Kidney (tissue), 22 donors: ENCODE measurements at places on chromosomes 12 and 14. TPM values are rescaled to one million over a fixed set of nuclear protein-coding genes. Genes with fewer than 3 reads are reported as not detected.

- DNase-seq, result no peak
- peaks cover 12% of the 10 kb centered on the region for H3K27me3 ChIP-seq
- H3K4me1 ChIP-seq, result no peaks in the 10 kb centered on the region
- H3K27ac ChIP-seq, result no peak overlapping the region
Observed at GRCh38 chr14:55243386-55243785, 27.8 kb upstream of the FBXO34 start.

DNA sequence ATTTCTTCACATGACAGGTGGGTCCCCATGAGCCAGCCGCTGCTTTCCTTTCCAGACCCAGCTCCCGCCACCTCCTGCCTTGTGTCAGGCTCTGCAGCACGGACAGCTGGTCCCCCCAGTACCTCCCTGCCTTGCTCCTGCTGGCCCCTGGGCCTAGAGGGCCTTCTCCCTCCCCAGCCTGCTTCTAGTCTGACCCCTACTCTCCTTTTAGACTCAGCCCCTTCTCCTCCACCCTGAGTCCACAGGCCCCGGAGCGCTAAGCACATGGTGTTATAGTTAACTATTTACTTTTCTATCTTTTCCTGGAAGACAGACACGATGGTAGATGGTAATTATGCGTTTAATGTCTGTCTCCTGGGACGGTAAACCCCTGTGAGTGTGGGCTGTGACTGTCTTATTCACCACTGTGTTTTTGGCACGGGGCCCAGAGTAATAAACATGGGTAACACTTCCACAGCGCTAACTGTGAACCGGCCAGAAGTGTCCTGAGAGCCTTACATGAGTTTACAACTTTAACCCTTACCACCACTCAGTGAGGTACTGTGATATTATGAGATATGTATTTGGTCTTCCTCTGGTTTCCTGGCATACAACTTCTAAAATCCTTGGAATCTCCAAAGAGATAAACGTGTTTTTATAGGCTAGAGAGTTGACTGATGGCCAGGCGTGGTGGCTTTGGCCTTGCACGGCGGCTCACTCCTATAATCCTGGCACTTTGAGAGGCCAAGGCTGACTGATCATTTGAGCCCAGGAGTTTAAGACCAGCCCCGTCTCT is 41.2 kb downstream of the DGLUCY start:
- peaks cover 7% of the 10 kb centered on the region for H3K4me1 ChIP-seq
- H3K27me3 ChIP-seq, result no peaks in the 10 kb centered on the region
- H3K36me3 ChIP-seq, result peaks cover 10% of the 10 kb centered on the region
- no peak overlapping the region for H3K4me3 ChIP-seq

DNA sequence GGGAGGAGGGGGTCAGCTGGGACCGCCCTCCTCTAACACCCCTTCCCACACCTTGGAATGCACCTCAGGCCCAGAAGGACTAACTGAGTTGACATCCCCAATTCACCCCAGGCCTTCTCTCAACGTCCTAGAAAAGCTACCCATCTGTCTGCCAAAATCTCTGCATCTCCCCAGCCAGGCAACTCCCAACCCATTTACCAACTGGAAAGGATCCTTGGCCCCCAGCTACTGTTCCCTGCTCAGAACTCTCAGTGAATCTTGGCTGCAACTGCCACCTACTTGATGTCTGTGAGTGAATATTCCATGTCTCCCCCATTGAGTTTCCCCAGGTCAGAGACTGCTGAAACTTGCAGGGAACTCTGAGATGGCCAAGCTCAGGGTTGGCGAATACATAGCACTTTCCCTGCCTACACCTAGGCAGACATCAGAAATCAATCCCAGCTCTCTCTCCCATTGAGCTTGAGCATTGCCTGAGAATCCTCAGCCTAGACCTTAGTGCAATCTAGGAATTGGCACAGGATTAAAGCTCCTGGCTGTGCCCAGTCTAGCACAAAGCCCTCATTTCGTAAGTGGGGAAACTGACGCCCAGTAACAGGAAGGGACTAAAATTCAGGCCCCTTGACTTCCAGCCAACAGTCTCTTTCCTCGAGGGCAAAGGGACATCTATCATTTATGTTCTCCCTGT is 71.9 kb upstream of the NCOR2 start:
- H3K27ac ChIP-seq, result no peak overlapping the region
- H3K27me3 ChIP-seq, result no peaks in the 10 kb centered on the region
- no peak overlapping the region for H3K4me3 ChIP-seq
- DNase-seq, result no peak
- no peaks in the 10 kb centered on the region for H3K36me3 ChIP-seq

DNA sequence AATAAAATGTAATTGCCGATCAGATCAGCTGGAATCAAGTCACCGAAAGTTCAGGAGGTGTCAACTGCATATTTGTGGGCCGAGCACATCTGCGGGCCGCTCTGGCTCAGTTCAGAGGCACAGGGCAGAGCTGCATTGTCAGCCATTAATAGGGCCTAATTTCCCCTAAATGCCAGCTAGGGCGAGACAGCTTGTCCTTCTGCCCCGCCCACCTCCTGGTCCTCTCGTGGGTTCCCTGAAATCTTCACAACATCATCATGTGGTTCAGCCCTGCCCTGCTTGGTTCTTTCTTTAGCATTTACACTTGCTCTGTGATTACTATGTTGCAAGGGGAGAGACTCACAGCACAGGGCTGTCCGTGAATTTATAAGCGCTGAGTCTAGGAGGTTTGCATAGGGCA is 148.9 kb downstream of the CHST11 start:
- no peak overlapping the region for H3K27ac ChIP-seq
- H3K36me3 ChIP-seq, result no peaks in the 10 kb centered on the region
- DNase-seq, result no peak
- H3K4me1 ChIP-seq, result peaks cover 4% of the 10 kb centered on the region
- no peaks in the 10 kb centered on the region for H3K27me3 ChIP-seq
- no peak overlapping the region for H3K4me3 ChIP-seq

- H3K36me3 ChIP-seq, result no peaks in the 10 kb centered on the region
- peaks cover 8% of the 10 kb centered on the region for H3K4me1 ChIP-seq
- peak; percentile 74 for DNase-seq
- no peak within 1 kb of the TSS for H3K4me3 ChIP-seq
- no peaks in the 10 kb centered on the region for H3K27me3 ChIP-seq
Observed at GRCh38 chr14:23118506-23119362, at the start of gene CEBPE. Gene CEBPE (minus strand): TSS chr14:23119255. CDS start chr14:23119091, 164 bp downstream.

DNA sequence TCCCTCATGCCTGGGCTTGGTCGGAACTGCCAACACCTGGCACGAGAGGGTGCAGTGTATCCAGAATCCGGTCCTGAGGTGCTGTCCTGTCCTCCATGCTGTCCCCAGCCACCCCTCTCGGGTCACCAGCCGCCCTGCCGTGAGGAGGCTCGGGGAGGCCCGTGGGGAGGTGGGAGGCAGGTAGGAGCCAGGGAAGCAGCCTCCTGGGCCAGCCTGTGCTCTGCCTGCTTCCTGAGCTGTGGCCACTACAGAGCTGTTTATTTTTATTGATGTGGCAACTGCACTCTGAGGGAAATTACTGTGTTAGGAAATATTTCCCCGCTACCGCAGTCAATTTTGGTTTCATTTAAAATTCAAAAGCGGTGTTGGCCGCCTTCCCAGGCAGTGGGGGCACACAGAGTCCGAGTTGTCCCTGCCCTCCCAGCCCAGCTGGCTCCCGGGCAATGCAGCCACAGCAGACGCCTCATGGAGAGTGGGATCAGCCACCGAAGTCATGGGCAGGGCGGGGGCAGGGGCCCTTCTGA is 18.3 kb downstream of the NOC4L start:
- H3K36me3 ChIP-seq, result peaks cover 5% of the 10 kb centered on the region
- peaks cover 3% of the 10 kb centered on the region for H3K27me3 ChIP-seq
- no peak overlapping the region for H3K4me3 ChIP-seq
- peak; percentile 56 for DNase-seq
- H3K4me1 ChIP-seq, result no peaks in the 10 kb centered on the region

- no peaks in the 10 kb centered on the region for H3K27me3 ChIP-seq
- H3K27ac ChIP-seq, result no peak overlapping the region
- no peak for DNase-seq
Observed at GRCh38 chr14:101039755-101040138, 136.2 kb upstream of the RTL1 start.

DNA sequence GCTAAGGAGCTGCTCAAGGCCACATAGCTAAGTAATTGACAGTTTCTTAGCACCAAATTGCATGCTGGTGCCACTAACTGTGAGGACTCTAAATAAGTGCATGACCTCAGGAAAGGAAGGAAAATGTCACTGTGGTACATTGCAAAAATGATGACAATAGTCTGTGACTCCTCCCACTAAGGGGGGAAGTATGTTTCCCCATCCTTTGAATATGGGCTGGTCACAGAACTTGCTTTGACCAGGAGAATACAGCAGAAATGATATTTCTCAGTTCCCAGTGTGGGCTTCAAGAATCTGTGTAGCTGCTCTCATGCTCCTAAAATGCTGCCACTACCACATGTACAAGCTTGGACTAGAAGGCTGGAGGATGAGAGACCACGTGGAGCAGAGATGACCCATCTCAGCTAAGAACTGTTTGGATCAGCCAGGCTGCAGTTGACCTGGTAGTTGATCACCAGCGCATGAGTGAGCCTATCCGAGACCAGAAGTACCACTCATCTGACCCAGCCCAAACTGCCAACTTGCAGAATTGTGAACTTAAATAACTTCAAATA is 42.2 kb upstream of the NOS1 start:
- no peak overlapping the region for H3K4me3 ChIP-seq
- H3K27ac ChIP-seq, result no peak overlapping the region
- no peaks in the 10 kb centered on the region for H3K27me3 ChIP-seq
- H3K36me3 ChIP-seq, result no peaks in the 10 kb centered on the region
- DNase-seq, result no peak

DNA sequence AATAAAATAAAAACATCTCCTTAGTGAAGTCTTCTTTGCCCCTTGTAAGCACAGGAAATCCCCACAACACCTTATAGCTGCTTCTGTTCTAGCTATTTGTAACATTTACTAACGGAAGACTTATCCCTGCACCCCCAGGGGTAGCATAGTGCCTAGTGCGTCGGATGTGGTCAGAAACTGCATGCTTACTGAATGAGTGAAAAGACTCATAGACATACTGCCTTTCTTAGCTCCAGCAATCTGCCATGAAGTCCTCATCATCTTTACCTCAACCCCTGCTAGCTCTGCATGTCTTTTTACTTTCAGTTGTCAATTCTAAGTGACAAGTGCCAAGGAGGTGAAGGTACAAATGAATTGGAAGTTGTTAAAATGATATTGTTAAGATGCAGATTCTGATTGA is 12.9 kb downstream of the RIOX1 start:
- no peaks in the 10 kb centered on the region for H3K4me1 ChIP-seq
- no peak for DNase-seq
- no peaks in the 10 kb centered on the region for H3K27me3 ChIP-seq
- no peaks in the 10 kb centered on the region for H3K36me3 ChIP-seq
- H3K27ac ChIP-seq, result no peak overlapping the region

GRCh38 chr14:26810631-26811030 is 212.8 kb upstream of the NOVA1 start:
- no peak overlapping the region for H3K27ac ChIP-seq
- H3K4me1 ChIP-seq, result no peaks in the 10 kb centered on the region
- no peak overlapping the region for H3K4me3 ChIP-seq

DNA sequence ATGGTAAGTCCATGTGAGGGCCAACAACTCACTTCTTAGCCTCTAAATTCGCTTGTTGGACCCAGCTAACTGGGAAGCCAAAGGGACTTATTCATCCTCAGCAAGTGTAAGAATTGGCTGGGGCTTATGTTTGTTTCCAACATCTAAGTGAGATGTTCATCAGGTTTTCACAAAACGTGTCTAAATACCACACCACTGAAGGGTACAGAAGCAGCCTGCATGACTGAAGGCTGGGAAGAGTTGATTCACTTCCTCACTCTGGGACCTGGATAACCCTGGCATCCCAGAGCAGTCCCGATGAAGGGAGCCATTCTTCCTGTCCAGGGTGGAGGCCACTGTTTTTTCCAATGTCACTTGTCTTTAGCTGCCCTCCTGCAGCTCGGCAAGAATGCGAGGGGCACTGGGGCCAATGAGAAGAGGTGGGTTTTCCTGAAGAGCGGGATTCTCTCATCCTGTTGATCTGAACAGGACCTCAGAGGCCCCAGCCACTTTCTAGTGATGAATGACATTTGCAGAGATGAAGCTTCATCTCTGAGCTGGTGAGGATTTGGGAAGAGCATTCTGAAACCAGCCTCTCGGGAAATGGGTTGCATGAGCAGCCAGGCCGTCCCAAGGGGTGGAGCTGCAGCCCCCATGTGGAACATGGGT is 12.2 kb upstream of the COL2A1 start:
- no peaks in the 10 kb centered on the region for H3K27me3 ChIP-seq
- H3K4me3 ChIP-seq, result no peak overlapping the region
- no peaks in the 10 kb centered on the region for H3K4me1 ChIP-seq
- no peak for DNase-seq
- no peak overlapping the region for H3K27ac ChIP-seq

- no peak overlapping the region for H3K4me3 ChIP-seq
- H3K27ac ChIP-seq, result no peak overlapping the region
- H3K27me3 ChIP-seq, result no peaks in the 10 kb centered on the region
- no peaks in the 10 kb centered on the region for H3K36me3 ChIP-seq
- no peak for DNase-seq
Observed at GRCh38 chr12:110262442-110263388, 18.3 kb upstream of the ATP2A2 start.

DNA sequence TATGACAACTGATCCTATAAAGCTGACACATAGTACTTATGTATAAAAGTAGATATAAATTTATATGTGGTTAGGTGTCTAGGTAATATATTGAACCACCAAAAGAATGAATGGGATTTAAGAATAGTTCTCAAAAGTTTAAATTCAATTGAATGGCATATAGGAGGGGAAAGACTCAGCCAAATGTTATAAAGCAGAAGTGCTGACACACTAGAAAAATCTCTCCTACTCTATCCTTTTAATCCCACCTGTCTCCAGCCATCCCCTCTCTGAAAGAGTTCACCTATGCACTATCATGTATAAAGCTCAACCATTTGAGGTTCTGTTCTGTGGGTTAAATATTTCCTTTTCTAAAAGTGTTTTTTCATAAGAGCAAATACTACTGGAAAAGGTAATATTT is 400.7 kb downstream of the SOX5 start:
- no peak for DNase-seq
- H3K4me3 ChIP-seq, result no peak overlapping the region
- H3K36me3 ChIP-seq, result no peaks in the 10 kb centered on the region
- no peak overlapping the region for H3K27ac ChIP-seq
- no peaks in the 10 kb centered on the region for H3K4me1 ChIP-seq
- no peaks in the 10 kb centered on the region for H3K27me3 ChIP-seq

DNA sequence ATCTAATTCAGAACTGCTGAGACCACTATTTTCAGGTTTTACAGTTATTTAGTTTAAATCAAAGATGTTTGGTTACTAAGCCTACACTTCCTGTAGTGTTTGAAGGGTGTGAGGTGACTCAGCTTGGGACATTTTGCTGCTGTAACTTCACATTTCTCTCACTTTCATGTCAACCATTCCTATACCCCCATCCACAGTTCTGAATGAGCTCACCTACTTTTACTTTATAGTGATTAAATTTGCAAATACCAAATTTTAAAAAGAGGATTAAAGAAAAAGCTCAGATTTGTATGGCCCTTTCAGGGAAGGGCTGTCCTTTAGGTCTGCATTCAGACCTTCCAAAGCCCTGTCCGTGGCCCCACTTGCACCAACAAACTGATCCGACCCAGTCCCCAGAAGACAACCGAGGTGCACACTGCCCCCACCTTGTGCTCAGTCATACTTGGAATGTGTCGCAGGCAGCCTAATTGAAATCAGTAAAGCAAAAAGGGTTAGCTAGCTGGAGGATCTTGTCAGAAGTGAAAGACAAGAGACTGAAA is 174.4 kb downstream of the MON2 start:
- no peaks in the 10 kb centered on the region for H3K27me3 ChIP-seq
- no peak overlapping the region for H3K27ac ChIP-seq
- no peak overlapping the region for H3K4me3 ChIP-seq
- no peak for DNase-seq
- no peaks in the 10 kb centered on the region for H3K4me1 ChIP-seq

The RD3L gene
- not detected for total RNA-seq

The KRT80 gene
- total RNA-seq, result 12.3 TPM

The GALC gene
- total RNA-seq, result 29.4 TPM

The PTPRB gene
- total RNA-seq, result 71.6 TPM

The CLEC4C gene
- total RNA-seq, result not detected

The ARF6 gene
- 87.1 TPM for total RNA-seq
